Inflammatory macrophage (primary cell): ENCODE measurements at places on chromosomes 6 and 20.

GRCh38 chr20:17605131-17605660, 35.3 kb downstream of the DSTN start:
- no peak for DNase-seq

GRCh38 chr6:44248579-44248978, 1.7 kb downstream of the HSP90AB1 start:
- DNase-seq: no peak

DNA sequence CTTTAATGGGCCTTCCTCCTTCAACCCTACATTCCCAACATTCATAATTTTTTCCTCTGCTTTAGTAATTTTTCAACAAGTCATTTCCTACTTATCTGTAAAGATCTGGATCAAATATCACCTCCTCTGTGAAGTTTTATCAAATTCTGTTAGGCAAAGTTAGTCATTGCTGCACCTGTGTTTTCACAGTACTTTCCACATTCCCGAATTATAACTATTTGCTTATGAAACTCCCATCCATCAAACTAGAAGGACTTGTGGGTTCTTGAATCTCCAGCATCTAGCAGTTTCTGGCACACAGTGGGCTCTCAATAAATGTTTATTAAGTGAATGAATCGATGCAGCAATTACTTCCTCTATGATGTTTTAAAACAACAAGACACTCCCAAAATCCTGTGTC, 257.6 kb downstream of the HDGFL1 start:
- no peak for DNase-seq

DNA sequence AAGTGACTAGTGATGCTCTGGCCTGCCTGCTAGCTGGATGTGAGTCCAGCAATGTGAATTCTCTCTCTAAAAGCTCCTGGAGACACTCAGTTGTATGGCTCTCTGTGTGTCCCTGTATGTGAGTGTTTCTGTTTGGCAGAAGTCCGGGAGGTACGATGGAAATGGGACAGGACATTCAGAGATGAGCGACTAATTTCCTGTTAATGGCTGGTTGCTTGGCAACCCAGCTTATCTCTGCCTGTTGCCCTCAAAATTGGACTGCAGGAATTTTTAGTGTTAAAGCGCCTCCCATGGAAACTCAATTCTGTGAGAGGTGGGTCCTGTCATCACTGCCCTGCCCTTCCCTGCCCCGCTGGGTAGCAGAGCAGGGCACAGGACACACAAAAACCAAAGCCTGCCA, 136.8 kb upstream of the LRFN2 start:
- no peak for DNase-seq

DNA sequence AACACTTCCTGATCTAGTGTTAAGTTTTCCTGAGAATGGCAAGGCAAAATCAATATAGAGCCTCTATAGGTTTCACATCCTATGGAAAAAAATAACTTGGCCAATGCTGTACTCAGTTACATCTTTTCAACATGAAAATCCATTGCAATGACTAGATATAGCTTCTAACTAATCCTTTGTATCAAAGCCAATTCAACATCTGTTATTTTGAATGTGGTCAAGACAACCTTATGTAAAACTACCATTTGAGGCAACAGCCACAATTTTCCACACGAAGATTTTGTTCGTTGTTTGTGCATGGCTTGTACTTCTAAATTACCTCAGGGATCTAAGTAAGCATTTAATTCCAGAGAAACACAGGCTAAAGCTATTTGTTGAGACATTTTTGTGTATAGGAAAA, 637.8 kb upstream of the EYS start:
- DNase-seq: no peak

- no peak for DNase-seq
These were observed 169.4 kb downstream of the CDK19 start for GRCh38 chr6:110645685-110646418.

DNA sequence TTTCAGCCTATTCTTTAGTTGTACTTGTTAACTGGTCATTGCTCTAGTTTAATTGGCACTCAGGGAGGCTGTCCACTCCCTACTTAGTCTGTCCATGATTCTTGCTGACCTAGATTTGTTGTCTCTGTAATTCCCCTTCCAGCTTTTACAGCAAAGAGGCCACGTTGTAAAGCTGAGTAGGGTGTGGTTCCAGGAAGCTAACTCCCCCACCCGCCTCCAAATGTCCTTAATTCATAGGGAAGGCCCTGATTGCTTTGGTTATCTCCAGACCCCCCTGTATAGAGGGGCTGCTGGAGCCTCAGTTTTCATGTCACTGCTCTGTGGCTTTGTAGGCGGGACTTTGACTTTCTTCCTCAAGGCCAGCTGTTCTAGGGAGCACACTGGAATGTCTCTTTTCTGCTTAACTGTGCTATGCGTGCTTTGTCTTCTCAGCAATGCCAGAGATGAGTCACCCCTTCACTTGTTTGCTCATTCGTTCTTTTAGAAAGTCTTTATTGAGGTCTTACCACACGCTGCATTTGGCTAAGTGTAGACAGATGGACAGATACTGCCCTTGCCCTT, 175.1 kb upstream of the JAG1 start:
- no peak for DNase-seq

DNA sequence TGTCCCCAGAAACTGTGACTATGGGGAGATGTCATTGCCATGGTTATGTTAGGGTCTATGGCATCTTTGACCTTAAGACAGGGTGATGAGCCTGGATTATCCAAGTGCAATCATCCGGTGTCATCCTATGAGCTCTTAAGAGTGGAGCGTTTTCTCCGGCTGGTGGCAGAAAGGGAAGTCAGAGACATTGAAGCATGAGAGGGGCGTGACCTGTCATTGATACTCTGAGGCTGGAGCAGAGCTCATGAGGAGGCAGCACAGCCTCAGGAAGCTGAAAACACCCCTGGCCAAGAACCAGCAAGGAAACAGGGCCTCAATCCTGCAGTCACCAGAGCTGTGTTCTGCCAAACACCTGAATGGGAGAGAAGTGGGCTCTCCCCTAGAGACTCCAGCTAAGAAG, 59.6 kb downstream of the ANKRD60 start:
- DNase-seq: no peak

DNA sequence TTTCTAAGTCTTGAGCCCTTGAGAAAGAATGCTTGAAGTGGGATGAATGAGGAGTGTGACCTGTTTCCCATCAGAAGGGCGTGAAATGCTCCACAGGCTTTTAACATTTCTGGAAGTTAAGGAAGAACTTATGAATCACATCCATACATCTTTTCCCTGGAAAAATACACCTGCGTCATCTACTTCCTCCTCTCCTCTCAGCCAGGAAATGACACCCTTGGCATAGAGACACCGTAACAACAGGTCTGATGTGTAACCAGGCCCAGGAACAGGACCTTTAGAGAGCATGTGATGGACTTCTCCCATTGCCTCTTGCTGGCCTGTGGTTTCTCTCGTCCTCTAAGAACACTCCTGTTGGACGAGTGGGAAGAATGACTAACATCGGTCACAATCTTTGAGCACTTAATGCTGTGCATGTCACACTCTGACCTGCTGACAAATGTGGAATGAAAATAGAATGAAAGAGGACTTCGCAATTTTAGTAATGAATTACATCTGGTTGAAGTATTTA, 28.5 kb upstream of the CITED2 start:
- peak; percentile 95 for DNase-seq

GRCh38 chr6:162251257-162251656, 476.3 kb downstream of the PRKN start:
- no peak for DNase-seq

GRCh38 chr6:72890233-72890632, 268.4 kb downstream of the KCNQ5 start:
- DNase-seq: no peak

DNA sequence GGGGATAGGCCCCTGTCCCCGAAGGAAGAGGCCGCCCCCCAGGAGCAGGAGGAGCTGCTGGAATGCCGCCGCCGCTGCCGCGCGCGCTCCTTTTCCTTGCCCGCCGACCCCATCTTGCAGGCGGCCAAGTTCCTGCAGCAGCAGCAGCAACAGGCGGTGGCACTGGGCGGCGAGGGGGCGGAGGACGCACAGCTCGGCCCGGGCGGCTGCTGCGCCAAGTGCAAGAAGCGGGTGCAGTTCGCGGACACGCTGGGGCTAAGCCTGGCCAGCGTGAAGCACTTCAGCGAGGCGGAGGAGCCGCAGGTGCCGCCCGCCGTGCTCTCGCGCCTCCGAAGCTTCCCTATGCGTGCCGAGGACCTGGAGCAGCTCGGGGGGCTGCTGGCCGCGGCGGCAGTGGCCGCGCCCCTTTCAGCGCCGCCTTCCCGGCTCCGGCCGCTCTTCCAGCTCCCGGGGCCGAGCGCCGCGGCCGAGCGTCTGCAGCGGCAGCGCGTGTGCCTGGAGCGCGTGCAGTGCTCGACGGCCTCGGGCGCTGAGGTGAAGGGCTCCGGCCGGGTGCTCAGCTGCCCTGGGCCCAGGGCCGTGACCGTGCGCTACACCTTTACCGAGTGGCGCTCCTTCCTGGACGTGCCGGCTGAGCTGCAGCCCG, 630 bp downstream of the PPP1R3G start:
- peak; percentile 60 for DNase-seq

DNA sequence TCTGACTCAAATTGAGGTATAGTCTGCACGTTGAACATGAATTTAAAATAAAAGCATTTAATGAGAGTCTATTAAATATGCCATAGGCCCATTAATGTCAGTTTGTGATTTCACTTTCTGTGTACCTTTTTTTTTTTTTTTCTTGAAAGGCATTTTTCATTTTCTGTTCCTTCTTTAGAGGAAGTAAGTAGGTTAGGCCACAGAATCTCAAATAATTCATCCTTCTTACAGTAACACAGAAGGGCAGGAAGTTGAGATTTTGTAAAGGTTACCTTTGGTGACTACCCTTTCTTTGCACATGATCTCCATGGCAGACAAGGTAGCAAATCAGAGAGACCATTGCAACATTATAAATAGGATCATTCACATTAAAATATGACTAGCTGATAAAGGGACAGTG, 9.6 kb downstream of the L3MBTL3 start:
- no peak for DNase-seq

- DNase-seq: no peak
These were observed 3.8 kb upstream of the ARFGAP1 start for GRCh38 chr20:63268671-63269439.

- no peak for DNase-seq
These were observed 55.8 kb upstream of the MTRF1L start for GRCh38 chr6:153058291-153058690.

GRCh38 chr6:6330407-6330806, 9.9 kb upstream of the F13A1 start:
- DNase-seq: no peak

- no peak for DNase-seq
These were observed 122.4 kb downstream of the PTPRK start for GRCh38 chr6:128397996-128398395.

GRCh38 chr6:111683749-111684267, 78.1 kb upstream of the TRAF3IP2 start:
- DNase-seq: no peak

- DNase-seq: no peak
These were observed at the start of gene RGS17 for GRCh38 chr6:153131037-153131981. Gene RGS17, minus strand, starts transcription at chr6:153131282. Its CDS starts 87,264 bp downstream, at chr6:153044018.

GRCh38 chr6:140586426-140587061, 1212.1 kb upstream of the CITED2 start:
- no peak for DNase-seq

DNA sequence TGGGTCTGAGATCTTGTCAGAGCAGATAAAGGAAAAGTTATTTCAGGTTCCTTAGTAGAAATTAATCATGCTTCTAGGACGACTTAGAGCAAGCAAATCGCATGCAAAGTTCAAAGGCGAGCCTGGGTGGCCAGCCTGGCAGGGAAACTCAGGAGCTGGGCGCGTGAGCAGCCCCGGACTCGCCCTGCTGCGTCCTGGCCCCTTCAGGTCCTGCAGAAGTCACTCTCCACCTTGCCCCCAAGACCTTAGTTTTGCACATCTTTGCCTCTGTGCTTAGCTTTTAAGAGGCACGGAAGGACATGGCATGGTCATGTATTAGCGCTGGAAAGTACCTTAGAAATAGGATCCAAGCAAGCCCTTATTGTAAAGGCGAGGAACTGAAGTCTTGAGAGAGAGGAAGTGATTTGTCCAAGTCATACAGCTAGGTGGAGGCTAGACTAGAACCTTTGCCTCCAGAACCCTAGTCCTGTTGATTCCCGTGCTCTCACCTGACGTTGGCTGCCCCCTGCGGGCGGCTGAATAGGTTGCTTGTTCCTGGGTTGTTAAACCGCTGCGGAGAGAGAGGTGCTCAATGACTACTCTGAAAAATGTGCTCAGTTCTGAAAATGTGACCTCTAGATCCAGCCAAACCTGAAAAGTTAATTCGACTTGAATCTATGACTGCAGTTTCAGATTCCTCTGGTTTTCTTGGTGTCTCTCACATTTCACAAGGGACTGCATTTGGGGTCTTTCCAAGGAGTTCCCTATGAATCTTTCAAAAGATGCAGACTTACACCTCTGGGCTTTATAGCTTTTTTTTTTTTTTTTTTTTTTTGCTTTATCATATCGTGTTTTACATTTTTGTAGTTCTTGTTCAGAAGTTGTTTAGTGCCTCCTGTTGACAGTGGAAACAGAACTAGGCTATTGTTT, 2.7 kb downstream of the MYB start:
- peak; percentile 49 for DNase-seq

GRCh38 chr6:25407431-25407830, 128.3 kb downstream of the CARMIL1 start:
- DNase-seq: no peak

DNA sequence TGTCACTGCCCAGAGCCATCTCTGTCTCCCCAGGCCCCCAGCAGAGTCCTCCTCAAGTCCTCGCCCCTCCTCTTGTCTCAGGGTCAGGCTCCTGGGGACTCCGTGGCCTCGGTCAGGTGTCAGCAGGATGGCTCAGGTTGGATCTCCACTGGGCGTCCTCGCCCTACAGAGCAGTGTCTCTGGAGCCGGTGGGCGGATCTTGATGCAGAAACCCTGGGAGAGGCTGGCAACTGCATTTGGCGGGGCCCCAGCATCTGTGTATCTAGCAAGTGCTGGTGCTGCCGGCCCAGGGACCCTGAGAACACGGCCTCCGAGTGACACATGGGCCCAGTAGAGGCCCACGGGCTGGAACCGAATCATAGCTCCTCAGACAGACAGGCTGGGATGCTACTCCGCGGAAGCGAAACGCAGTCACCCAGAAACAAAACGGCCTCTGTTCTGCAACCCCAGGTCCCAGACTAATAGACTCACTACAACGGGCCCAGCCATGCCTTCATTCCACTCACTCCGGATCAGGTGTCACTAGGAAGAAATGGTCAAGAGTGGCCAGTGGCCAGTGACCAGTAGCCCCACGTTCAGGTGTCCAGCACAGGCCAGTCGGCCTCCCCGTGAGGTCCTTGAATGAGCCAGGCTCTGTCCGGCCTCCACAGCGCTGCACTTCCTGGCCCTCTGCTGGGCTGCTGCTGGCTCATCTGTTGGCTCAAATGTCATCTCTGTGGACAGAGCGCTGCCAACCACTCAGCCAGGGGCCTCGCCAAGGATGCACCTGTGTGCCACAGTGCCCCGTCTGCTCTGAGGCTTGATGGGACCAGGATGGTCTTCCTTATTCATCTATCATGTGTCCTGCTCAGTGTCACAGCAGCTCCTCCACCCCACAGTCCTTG, 12.6 kb upstream of the FRMD1 start:
- no peak for DNase-seq

DNA sequence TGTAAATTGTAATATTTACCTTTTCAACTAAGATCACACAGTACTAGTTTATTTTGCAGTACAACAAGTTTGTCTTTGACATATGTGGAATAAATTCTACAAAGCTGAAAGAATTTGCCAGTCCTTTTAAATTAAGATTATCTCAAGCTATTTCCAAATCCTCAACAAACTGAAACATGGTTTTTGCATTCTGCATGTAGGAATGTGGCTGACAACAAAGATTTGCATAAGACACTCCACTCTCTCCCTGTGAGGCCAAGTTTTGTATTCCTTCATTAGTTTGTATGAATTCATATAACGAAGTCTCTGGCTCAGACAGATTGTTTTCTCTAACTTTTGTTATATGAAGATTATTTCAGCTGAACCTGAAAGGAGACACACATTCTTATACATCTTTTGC, 124.1 kb upstream of the THEMIS start:
- no peak for DNase-seq
